ENCODE measurements at places on chromosomes 5 and 9.

GRCh38 chr9:93224591-93224990 lies 40.7 kb downstream of the WNK2 start:
- DNase-seq = no peak

DNA sequence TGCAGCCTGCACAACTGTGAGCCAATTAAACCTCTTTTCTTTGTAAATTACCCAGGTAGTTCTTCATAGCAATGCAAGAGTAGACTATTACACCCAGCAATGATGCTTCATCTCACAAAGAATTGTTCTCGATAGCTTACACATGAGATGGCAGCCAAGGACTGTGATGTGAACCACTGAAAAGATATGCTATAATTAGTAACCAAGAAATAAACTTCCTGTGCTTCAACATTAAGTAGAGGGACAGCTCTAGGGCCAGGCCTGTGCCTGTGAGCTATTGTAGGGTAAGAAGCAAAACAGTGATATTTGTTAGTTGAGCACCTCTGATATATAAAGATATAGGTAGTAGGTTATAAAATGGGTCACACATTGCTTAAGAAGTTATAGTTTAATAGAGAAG lies 41.8 kb upstream of the DPYSL3 start:
- DNase-seq = no peak

DNA sequence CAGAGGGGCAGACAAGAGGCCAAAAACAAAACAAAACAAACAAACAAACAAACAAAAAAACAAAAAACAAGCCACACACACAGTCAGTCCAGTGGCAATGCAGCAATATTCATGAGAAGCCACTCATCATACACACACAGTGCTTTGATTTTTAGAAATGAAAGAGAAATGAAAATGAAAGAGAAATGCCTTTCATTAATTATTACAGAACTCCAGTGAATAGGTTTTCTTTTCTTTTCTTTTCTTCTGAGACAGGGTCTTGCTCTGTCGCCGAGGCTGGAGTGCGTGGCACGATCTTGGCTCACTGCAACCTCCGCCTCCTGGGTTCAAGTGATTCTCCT lies 36.9 kb downstream of the SPRY4 start:
- no peak for DNase-seq

GRCh38 chr5:67257500-67257899 lies 60.9 kb upstream of the CD180 start:
- no peak for DNase-seq

DNA sequence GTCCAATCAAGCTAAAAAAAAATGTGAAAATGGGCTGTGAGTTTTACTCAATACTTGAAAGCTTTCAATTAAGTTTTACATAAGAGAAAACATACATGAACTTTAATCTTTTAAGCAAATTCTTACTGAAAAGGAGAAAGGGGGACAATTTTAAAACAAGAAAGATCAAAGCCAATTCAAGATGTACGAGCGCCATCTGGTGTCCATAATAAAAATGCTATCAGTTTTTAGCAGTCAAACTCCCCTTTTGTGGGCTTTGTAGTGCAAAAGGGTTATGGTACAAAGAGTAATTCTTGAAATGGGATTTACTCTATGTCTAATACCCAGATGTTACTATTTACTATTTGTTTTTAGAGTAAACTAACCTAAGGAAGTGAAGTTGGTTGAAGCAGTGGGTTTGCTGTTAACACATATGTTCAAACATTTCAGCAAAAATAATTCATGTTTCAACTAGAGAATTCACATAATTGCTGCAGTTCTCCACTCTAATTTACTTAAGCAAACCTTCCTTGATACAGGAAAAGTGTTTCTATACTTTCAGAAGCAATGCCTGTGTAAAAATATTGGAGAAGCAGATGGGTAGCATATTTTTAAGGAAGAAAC lies 228.2 kb upstream of the TYRP1 start:
- DNase-seq = no peak

GRCh38 chr5:136518174-136518573 lies 152.8 kb upstream of the TRPC7 start:
- DNase-seq = no peak

DNA sequence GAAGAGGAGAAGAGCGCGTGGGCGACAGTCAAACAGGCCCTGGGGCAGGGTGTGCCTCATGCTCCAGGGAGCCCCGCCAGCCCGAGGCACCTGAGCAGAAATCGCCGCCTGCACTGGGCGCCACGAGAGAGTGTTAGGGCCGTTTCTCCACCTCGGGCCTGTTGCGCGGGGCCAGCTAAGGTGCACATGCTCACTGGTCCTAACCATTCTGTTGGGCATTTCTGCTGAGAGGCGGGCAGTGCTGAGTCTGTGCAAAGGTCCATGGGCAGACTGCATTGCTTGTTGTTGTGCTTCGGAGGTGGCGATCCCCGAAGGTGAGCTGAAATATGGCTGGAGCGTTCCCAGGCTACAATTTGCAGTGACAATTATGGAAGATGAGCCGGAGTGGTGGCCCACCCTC lies 367.8 kb upstream of the SPATA31A5 start:
- no peak for DNase-seq

DNA sequence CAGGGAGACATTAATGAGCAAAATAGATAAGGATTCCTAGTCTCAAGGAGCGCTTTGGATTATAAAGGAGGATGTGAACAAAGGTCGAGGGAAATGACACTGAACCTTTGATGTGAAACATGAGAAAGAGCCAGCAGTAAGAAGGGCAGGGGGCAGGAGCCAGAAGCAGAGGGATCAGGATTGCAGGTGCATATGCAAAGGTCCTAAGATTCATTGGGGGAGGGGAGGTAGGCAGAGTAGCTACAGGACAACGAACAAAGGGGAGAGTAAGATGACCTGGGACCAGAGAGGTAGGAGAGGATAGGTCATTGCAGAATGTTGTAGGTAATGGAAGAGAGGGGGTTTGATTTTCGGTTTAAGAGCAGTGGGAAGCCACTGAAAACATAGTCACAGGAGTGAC lies 129.2 kb upstream of the TRPM3 start:
- DNase-seq = no peak

DNA sequence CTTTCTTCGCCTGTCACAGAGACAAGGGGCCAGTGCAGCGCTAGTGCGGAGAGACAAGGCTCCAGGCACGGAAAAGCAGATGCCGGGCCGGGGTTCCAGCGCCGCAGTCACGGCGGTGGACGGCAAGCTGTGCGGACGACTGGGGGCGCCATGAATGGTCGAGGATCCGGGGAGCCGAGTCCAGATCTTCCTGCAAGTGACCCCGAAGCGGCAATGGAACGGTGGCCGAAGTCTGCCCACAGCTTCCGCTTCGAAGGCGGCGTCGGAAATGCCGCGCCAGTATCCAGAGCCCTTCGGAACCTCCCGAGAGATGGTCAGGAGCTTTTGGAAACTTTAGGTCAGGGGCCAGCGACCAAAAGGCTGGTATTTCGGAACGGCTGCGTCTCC lies 601 bp upstream of the FAF2 start:
- no peak for DNase-seq

DNA sequence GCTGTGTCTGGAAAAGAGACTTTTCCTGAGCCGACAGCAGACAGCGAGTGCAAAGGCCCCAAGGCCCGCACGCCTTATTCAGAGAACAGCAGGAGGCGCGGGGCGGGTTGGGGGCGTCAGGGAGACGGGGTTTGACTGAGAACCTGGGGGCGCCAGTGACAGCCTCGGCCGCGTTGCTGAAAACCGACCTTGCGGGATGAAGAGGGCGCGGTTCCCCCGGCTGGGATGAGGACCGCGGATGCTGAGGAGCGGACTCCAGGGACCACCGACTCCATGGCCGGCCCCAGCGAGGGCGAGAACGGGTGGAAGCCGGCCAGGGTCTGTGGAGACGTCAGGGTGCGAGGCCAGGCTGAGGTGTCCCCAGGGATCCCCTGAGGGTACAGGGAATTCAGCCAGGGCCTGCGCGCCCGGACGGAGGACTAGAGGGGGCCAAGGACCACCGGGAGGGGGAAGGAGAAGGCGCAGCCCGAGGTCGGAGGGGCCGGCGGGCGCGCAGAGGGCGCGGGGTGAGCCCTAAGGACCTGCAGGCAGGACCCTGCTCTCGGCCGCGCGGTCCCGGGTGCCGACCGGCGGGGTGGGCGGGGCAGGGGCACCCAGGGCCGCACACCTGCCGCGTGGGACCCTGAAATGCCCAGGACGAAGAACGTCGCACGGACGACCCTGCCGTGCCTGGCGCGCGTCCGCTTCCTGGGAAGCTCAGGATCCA lies 837 bp upstream of the AHRR start:
- no peak for DNase-seq

DNA sequence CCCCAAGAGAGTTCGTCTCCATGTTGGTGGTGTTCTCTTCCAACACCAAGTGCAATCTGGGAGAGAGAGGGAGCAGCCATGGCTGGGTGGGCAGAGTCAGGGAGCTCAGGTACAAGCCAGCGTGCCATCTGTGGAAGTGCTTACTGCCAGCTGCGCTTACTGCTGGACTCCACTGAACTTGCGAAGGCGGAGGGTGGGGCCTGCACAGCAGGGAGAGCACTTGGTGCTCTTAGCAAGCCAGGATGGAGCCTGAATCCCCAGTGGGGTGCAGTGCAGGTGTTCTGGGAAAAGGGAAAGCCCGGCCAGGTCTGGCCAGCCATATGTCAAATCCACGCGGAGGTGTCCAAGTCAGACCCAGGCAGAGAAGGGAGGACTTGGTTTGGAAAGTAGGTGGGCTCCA lies 142.0 kb downstream of the FANCC start:
- no peak for DNase-seq

GRCh38 chr5:133523961-133524586 lies 88.3 kb downstream of the FSTL4 start:
- DNase-seq = no peak

- DNase-seq = no peak
Measured at GRCh38 chr5:107012371-107012770, 658.4 kb downstream of the EFNA5 start.

DNA sequence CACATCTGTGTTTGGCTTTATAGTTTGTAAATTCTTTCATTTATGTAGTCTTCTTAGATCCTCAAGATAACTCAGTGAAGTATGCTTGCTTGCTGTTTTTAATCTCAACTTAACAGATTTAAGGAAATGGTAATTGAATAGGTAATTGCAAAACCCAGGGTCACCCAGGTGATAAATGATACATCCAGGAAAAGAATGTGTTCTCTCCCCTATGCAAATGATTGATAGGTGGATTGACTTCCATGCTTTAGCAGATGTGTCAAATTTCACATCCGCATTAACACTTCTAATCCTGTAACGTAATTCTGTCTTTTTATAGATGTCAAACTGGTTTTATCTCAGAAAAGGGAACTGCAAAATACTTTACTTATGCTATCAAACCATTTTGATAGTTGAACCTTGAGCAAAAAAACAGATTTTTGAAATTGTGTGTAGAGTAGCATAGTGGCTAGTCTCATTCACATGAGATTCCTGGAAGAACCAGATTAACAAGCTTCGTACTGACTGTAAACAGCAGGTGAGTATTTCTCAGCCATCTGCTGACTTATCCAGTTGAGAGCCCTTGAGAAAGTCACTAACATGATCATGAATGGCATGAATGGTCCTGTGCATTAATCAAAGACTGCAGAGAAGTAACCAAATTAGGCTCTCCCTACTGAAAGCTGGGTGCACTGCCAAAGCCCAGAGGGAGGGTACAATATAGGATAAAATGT lies 86.7 kb upstream of the PAM start:
- DNase-seq = no peak

- DNase-seq = peak; percentile 2
Measured at GRCh38 chr5:74919487-74919886, 53.3 kb upstream of the FAM169A start.

- DNase-seq = peak; percentile 48
Measured at GRCh38 chr9:121201045-121201737, 478 bp downstream of the RAB14 start.

GRCh38 chr9:3495855-3496254 lies 29.9 kb downstream of the RFX3 start:
- no peak for DNase-seq

DNA sequence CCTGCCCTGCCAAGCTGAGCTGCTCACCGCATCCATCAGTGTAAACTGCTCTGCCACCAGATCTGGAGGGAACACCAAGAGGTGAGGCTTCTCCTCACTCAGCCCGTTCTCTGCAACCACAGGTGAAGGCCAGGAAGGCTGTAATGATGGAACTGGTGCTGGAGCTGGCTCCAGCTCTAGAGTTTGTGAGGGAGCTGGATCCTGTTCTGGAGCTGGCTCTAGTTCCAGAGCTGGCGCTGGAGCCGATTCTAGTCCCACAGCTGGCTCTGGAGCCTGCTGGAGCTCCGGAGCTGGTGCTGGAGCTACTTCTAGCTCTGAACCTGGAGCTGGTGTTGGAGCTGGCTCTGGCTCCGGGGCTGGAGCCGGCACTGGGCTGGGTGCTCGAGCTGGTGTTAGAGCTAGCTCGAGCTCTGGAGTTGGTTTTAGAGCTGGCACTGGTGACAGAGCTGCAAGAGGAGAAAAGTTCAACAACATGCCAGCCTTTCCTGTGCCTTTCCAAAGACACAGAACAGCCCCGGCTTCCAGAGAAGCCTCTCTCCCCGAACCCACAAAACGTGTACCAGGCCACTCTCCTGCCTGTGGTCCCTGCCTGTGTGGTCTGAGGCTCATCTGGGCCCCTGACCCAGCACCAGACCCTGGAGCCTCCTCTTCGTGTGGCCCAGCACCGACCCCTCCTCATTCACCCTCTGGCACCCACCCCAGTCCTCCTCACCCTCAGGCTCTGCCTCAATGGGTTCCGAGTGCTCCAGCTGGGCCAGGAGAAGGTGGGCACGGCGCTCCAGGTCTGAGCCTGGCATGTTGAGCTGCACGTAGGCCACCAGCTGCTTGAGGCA lies 12.9 kb downstream of the RALGDS start:
- no peak for DNase-seq

DNA sequence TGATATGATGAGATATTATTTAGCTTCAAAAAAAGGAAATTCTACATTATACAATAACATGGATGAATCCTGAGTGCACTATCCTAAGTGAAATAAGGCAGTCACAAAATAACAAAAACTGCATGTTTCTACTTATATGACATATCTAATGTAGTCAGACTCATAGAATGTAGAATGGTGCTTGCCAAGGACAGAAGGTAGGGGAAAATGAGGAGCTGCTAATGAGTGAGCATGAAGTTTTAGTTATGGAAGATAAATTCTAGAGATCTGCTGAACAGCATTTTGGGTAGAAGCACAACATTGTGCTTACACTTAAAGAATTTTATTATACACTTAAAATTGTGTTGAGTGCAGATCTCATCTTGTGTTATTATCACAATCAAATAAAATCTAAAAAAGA lies 812.4 kb downstream of the KCTD16 start:
- no peak for DNase-seq

DNA sequence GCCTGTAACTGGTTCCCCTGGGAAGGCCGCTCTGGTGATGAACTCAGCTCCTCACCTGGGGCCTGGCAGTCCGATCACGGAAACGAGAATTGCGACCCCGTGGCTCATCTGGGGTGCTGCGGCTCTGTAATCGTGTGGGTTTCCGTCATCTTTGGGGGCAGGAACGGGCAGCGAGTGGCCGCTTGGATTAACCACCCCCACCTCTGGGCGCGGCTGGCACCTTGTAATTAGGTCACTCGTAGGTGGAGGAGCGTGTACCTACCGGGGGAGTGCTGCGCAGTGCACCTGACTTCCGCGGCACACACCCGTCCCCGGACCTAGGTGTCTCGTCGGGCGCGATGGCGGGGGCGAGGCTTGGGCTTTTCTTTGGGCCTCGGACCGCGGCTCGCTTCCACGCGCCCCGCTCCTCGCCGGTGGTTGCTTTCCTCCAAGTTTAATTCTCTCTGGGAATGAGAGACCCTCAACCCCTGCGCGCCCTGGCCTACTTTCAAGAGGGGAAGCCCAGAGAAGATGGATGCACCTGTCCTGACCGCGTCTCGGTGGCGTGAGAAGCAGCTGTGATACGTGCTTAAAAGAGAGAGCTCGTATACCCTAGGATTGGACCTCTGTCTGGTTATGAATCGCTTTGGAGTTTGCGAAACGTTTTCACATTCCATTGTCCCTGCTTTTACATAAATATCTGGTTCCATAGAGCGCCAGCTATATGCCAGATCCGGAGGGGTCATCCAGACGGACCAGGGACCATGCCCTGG lies 744 bp upstream of the PPP2CA start:
- DNase-seq = no peak
